CD4-positive, alpha-beta T cell treated with Interleukin-4 for 4 hours (primary cell): ENCODE measurements at places on chromosomes 6 and 20.

DNA sequence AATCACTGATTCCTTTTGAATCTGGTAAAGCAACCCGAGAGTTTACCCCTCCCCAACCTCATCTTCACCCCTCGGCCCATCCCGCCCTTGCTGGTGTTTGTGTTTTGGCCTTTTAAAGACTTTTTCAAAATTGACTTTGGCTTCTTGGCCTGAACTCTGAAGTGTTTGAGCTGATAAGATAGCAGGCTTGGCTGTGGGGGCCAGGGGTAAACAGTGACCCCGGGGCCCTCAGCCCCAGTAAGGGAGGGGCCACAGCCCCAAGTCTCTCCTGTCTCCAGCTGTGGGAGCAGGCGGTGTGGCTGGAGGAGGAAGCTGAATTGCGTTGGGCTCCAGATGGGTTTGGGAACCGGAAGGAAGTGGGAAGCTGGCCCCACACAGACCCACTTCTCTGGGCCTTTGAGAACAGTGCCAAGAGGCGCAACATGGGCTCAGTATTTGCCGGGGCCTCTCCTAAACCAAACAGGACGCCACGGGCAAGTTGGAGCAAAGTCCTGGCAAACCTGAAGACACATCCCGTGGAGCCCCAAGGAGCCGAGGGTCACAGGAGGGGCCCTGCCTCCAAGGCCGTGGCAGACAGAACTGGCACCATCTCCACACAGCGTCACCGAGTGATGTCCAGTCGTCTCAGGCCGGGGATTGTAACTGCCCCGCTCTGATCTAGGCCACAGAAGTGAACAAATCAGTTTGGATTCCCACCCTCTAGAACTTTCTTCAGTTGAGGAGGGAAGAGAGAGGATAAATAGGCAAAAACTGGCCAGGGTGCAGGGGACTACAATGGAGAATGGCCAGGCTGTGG lies 54.3 kb upstream of the PTPN1 start:
- no peak for DNase-seq

DNA sequence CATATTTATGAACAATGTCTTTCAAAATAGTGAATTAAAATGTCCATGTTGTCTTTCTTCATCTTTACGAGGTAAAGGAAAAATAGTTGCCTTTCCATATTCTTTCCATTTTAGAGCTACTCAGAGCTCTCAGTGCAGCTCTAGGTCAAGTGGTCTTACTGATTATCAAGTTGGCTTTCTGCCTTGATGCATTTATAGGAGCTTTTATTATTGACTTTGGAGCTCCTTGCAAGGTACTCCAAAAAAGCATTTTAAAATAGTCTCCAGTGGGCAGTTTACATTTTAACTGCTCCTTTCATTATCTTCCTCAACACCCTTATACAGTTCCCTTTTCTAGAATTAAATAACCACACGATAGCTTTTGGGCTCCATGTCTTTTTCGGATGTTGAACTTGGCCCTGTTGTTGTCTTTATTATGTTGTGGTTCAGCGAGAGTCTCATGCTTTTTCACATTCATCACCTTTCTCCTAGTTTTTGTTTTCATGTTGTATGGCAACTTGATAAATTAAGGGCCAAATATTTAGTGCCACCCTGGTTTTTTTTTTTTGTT lies 122.9 kb downstream of the CLIC5 start:
- no peak for DNase-seq

GRCh38 chr20:24798930-24799705 lies 150.0 kb upstream of the CST7 start:
- no peak for DNase-seq

GRCh38 chr6:17628873-17629272 lies 28.8 kb downstream of the FAM8A1 start:
- no peak for DNase-seq

DNA sequence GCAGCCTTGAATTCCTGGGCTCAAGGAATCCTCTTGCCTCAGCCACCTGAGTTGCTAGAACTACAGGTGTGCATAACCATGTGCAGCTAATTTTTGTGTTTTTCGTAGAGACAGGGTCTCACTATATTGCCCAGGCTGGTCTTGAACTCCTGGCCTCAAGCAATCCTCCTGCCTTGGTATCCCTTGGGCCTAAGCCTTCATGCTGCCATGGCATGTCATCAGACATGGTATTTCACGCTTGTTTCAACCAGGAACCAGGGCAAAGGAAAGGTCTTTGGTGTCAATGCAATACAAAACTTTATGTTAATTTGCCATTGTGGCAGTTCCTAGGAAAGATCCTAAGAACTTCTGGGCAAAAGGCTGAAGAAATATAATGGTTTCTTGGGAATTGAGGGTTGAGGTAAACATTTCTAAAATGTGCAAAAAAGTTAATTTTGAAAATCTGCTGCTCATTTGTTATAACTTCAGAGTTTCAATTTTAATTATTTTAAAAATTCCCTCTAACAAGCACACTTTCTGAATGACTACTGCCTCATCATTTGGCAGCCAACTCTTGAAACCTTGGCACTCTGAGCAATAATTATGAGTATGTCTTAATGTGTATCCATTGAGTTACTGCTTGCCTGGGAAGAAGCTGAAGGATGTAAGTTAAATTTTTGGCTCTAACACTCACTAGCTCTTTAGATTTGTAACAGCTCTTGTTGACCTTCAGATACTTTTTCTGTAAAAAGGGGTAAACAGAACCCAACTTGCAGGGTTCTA lies 154.1 kb downstream of the GJA10 start:
- DNase-seq = no peak

DNA sequence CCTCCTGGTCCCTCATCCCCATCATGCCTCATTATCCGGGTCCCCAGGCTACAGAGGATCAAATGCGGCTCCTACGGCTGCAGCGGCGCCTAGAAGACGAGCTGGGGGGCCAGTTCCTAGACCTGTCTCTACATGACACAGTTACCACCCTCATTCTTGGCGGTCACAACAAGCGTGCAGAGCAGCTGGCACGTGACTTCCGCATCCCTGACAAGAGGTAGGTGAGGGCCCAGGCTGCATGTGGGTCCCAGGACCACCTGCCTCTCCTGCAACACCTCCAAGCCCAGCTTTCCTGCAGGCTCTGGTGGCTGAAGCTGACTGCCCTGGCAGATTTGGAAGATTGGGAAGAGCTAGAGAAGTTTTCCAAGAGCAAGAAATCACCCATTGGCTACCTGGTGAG lies 8.2 kb upstream of the PTPRA start:
- DNase-seq = no peak

DNA sequence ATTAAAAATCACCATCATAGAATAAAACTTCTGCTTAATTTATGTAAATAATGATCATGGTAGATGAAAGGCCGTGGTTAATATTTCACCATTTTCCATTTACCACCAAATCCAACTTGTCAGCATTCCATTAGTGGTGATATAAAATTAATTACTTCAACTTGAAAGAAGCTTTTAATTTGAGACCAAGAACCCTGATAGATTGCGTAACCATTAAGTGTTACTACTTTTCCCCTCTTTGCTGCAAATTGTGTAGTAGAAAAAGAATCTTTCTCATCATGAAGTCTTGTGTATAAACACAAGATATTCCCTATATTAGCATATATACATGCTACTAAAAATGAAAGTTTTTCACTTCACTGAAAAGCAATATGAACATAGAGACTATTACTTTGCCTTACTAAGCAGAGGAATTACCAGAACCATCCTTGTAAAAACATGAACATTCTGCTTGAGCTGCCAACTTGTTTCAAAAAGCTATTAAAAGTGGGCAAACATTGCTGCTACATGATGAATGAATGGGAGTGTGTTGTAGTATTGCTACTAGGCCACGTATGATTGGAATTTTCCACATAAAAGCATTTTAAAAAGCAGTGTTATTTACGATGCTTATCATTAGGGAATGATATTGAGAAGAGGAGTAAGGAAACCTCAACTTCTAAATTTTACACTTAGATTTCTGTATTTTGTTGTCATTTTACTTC lies 35.0 kb downstream of the STX11 start:
- DNase-seq = no peak

DNA sequence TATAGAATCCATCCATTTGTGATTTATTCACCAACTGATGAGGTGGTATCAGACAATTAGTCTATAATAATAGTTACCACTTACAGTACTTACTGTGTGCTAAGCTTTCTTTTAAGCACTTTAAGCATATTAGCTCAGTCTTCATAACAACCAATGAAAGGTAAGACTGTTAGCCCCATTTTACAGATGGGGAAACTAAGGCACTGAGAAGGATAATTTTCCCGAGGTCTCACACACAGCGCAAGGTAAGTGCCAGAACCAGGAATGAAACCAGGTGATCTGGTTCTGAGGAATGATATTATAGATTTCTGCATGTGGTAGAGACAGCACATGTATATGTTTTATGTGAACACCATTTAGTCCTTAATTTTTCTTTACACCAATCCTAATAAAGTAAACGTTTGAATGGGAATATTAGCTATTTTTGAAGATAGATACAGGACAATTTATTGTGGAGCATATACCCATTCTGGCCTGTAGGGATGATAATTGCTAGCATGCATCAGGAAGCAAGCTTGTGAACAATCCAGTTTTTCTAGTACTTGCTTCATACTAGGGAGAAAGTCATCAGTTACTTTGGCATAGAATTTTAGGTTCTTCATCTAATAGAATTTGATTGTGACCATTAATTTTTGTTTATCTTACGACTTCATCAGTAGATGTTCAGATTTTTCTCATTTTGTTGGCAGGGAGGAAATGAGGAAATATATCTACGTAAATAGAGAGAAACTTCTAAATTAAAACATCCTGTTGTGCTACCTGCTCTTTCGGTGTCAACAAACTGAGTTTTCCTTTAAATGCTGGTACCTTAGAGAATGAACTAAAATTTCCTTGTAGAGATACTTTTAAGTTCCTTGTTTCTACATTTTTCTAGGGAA lies 3.0 kb downstream of the YWHAB start:
- no peak for DNase-seq

- no peak for DNase-seq
These were observed 95.3 kb upstream of the SGK1 start for GRCh38 chr6:134413241-134413643.

- no peak for DNase-seq
These were observed 13.6 kb downstream of the NOL4L start for GRCh38 chr20:32571566-32571965.

- peak; percentile 52 for DNase-seq
These were observed 3.3 kb downstream of the PLN start for GRCh38 chr6:118551063-118552053.

- DNase-seq = no peak
These were observed 39.9 kb upstream of the SIRT5 start for GRCh38 chr6:13534536-13534935.

- DNase-seq = no peak
These were observed 186.9 kb downstream of the AKAP7 start for GRCh38 chr6:131322125-131322524.

DNA sequence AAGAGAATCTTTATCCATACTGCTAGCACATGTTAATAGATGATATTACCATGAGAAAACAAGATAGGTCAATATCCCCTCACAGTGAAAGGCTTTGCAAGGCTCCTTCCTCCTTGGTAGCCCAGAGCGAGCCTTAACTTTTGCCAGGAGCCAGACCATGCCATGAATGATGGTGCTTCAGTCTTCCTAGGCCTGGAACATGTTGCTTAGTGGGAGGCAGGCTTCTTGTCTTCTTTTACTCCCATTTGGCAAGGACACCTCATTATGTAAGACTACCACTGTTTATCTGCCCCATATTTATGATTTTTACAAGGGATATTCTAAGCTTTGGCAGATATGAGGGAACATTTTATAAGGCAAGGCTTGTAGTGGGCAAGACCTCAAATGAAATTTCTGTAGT lies 90.8 kb downstream of the GJA1 start:
- DNase-seq = no peak

- DNase-seq = peak; percentile 40
These were observed 202.8 kb downstream of the DLL1 start for GRCh38 chr6:170087941-170088581.

- DNase-seq = no peak
These were observed 19.9 kb downstream of the RALGAPA2 start for GRCh38 chr20:20692587-20692986.

GRCh38 chr20:6575912-6576401 lies 191.5 kb upstream of the BMP2 start:
- no peak for DNase-seq

GRCh38 chr6:43984442-43985321 lies 142.6 kb downstream of the MRPL14 start:
- DNase-seq = no peak

- no peak for DNase-seq
These were observed 45.4 kb upstream of the ID1 start for GRCh38 chr20:31559704-31560093.

- DNase-seq = peak; percentile 77
These were observed 7.6 kb upstream of the RNF114 start for GRCh38 chr20:49928411-49929141.

DNA sequence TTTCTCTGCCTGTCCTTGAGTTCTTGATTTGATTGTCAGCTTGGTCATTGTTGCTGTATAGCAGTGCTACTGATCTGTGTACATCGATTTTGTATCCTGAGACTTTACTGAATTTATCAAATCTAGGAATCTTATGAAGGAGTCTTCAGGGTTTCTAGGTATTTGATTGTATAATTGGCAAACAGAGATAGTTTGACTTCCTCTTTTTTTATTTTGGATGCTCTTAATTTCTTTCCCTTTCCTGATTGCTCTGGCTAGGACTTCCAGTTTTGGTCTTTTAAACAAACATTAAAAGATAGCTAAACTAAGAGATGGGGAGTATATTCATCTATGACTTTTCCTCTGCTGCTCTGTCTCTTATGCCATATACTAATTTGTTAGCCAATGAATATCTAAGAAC lies 62.4 kb downstream of the NCOA7 start:
- no peak for DNase-seq

DNA sequence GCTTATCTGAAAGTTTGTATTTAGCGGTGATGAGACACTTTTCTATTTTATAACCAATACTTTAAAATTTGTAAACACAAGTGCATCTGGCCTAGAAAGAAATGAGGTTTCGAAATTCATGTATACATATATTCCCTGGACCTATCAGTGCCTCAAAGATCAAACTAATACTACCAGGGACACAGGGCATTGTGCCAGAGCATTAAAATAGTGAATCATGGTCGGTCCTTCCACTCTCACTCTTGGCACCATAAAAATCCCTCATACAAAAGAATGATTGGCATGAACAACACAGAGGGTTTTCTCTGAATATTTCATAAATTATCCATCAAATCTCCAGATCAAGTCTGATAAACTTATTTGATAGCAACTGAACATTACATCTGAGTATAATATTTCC lies 62.0 kb downstream of the MMUT start:
- DNase-seq = no peak

GRCh38 chr6:90294989-90295853 lies 1.4 kb downstream of the BACH2 start:
- peak; percentile 54 for DNase-seq

DNA sequence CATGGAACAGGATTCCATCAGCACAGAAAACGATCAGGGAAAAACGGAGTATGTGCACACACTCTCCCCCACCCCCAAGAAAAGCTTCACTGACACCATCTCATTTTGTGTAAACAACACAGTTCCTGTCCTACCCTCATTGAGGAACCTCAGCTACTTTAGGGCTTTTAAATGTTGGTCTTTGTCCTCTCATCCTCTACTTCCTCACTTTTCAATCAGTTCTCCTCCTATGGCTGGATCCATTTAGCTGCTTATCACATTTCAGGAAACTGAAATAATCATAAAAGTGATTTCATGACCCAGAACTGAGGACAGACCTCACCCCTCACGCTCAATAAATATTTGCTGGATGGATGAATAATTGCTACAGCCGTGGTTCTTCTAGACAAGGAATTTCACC lies 33.1 kb upstream of the PNRC1 start:
- DNase-seq = no peak

GRCh38 chr6:168280899-168281245 lies 38.7 kb downstream of the DACT2 start:
- DNase-seq = no peak
